ENCODE measurements at places on chromosomes 4 and X.

DNA sequence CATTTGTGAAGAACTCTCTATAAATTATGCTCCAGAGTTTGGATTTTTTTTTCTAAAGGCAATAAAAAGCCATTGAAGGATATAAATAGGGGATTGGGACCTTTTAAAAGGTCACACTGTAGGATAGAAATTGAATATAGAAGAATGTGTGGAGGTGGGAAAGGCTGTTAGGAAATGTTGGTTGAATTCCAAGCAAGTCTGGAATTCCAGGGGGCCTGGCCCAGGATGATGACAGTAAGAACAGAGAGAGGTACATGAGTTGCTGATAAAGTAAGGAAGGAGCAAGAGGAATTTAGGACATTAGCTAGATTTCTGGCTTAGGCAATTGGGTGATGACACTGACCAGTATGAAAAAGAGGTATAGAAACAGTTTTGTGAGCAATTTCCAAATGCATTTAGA is 95.4 kb upstream of the USP38 start:
- no peak for DNase-seq

GRCh38 chr4:41763729-41764128 is 15.2 kb upstream of the PHOX2B start:
- no peak for DNase-seq

GRCh38 chr4:41460641-41461040 is 77.3 kb upstream of the LIMCH1 start:
- no peak for DNase-seq

- DNase-seq = no peak
Measured at GRCh38 chrX:115236560-115236959, 2.7 kb upstream of the LRCH2 start.

- no peak for DNase-seq
Measured at GRCh38 chr4:121226362-121226761, 62.2 kb upstream of the TNIP3 start.

DNA sequence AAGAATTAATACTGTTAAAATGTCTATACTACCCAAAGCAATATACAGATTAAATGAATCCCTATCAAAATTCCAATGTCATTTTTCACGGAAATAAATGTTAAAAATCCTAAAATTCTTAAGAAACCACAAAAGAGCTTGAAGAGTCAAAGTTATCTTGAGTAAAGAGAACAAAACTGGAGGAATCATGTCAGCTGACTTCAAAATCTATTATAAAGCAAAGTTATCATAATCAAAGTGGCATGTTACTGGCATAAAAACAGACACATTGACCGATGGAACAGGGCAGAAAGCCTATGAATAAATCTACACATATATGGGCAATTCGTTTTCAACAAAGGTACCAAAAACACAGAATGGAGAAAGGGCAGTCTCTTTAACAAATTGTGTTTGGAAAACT is 579.0 kb downstream of the INPP4B start:
- DNase-seq = no peak

Measured in LoVo (cell line).